Stimulated activated CD4-positive, alpha-beta T cell treated with anti-CD3 and anti-CD28 coated beads, Interleukin-2, amount 100 ng/mL, for 24 hours (primary cell): ENCODE measurements at places on chromosomes 3 and 15.

DNA sequence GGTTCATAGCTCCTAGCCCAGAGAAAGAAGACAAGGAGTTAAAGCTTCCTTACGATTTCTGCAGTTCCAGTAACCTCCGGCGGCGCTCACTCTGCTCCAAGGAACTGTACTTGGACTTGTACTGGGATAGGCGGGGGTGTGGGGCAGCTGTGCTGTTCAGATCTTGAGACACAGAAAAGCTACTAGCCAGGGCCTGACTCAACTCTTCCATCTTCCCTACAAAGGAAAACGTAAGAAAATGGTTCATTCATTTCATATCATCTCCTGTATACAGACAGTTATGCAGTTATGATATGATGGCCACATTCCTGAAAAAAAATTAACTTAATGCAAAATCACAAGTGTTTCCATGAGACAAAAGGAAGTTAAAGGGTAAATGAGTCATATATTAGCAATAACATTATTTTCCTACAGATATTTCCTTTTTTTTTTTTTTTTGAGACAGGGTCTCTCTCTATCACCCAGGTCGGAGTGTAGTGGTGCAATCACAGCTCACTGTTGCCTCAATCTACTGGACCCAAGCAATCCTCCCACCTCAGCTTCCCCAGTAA is 4.6 kb downstream of the SNUPN start:
- DNase-seq, result peak; percentile 26

GRCh38 chr3:58521917-58522631 is 14.9 kb downstream of the ACOX2 start:
- DNase-seq, result no peak

- no peak for DNase-seq
These were observed 26.0 kb upstream of the THBS1 start for GRCh38 chr15:39554746-39555387.

DNA sequence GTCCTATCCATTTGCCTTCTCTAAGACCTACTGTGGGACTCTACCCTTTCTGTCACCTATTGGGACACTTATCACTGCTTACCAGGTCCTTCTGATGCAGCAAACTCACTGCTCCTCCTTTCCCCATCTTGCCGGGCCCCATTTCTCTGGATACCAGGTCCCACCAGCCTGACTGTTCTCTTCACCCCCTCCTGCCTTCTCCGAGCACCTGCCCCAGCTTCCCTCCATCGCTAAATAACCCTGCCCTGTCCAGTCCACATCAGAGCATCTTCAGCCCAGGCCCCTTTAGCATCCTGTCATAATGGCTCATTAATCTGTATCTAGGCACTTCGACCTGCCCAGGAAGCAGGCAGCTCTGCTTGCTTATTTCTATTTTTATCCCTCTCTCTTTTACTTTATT is 74.7 kb downstream of the CRYGS start:
- DNase-seq, result no peak

DNA sequence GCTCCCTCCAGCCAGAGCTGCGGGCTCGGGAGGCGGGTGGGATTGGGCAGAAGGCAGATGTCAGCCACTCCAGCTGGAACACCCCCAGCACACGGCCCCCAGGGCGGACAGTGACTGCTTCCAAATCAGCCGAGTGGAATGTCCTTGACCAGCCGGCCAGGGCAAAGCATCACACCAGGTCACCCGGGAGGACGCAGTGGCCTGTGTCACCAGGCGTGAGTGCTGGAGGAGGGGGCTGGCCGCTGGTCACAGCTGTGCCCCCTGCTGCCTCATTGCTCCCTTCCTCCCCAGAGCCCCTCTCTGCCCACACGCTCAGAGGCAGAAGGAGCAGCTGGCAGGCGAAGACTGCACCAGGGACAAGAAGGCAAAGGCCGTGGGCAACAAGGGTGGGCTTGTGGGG is 33.5 kb downstream of the NTRK3 start:
- no peak for DNase-seq

GRCh38 chr3:30708472-30708871 is 102.1 kb downstream of the TGFBR2 start:
- DNase-seq, result no peak

DNA sequence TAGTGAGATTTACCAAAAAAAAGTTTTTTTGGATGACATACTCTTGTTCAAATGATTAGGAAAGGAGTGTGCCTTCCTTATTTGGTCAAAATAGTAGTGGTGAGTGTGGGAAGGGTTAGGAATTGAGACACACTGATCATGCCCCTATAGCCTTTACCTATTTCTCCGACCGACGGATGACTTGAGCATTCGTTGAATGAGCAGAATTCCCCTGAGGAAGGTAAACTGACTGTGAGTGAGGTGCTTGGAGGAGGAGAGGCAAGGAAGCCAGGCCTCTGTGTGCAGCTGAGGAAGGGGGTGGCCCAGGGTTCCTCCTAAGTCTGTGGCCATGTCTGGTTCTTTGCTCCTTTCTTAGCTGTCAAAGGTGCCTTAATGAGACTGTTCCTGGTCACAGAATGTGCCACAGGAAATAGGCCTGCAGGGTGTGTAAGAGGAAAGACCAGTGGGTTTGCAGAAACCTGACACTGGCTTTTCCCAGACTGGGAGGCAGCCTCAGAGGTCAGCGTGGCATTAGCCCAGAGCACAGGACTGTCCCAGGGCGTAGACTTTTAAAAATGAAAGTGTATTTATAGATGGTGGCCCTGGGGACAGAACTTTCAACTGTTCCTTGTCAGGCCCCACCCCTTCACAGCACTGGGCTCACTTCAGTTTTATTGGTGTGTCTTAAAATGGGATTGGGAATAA is 307.7 kb upstream of the C2CD4B start:
- no peak for DNase-seq

- DNase-seq, result no peak
These were observed 803.5 kb downstream of the PLOD2 start for GRCh38 chr3:145357453-145357852.

GRCh38 chr3:52065264-52065756 is 8.9 kb upstream of the DUSP7 start:
- DNase-seq, result no peak
